ENCODE measurements at places on chromosomes 3 and 15.
A peak's percentile ranks its signal among the peaks of the same experiment; 100 is the strongest.

GRCh38 chr3:51622413-51622812 lies 48.6 kb upstream of the TEX264 start:
- DNase-seq: no peak

DNA sequence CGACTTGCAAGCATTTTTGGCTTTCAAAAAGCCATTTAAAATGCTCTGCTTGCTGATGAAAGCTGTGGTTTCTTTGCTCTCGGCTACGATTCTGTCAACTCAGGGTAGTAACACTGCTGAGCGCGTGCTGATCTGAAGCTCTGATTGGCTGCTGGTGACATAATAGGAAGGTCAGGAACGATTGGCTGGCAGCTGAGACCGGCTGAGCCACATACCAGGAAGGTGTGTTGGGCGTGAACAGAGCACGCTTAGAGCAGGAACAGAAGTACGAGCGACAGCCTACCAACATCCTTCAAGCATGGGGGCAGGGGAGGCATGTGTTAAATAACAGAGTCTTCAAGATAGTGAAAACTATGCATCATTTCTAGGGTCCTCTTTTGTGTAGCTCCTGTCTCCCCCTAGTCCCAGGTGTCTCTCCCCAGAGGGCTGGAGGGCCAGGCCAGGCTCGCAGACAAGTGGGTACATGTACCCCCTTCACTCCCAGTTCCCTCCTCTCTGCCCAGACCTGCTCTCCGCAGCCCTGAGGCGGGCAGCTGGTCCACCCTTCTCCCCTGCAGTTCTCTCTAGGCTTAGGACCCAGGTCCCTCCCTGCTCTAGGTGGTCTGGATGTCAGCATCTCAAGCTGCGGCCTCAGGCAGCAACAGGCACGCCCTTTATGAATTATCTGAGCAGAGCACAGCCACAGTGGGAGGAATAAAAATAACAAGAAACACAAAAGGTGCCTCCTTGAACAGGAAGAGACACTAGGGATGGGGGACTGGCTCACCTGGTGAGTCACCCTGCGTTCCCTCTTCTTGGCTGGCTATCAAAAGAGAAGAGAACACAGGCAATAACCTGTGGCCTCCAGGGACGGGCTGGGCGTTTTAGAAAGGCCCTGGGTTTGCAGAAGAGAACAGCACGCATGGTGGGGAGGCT lies 76.0 kb downstream of the TAMM41 start:
- peak; percentile 61 for DNase-seq

DNA sequence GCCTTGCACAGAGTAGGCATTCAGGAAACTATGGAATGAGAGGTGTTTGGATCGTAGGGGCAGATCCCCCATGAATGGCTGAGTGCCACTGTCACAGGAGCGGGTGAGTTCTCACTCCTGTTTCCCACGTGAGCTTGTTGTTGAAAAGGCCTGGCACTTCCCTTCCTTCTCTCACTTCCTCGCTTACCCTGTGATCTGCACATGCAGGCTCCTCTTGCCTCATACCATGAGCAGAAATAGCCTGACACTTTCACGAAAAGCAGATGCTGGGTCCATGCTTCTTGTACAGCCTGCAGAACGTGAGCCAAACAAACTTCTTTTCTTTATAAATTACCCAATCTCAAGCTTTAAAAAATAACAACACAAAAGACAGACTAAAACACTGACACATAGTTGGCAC lies 55.4 kb downstream of the AGBL1 start:
- DNase-seq: no peak

DNA sequence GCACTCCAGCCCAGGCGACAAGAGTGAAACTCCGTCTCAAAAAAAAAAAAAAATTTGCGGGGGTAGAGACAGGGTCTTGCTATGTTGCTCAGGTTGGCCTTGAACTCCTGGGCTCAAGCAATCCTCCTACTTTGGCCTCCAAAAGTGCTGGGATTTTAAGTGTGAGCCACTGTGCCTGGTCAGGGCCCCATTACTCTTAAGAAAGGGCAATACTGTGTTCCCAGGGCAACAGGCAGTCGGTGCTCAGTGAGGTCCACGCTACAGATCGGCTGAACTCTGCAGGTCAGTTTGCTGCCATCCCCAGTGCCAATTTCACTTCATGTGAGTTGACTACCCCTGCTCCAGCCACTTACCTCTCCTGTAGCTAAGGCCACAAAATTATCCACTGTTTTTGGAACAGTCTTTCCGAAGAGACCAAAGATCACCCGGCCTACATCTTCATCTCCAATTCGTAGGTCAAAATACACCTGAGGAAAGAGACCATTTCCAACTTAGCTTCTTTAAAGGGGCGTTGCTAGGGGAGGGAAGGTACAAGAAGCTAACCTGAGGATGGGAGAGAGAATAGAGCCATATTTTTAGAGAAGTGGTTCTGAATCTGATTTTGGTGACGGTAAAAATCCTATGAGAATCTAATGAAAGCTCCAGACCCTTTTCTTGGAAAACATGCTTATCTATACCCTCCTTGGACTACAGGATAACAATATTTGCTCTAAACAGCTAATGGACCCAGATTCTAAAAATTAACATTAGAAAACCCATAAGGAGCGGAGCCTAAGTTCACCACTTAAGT lies 939 bp downstream of the PPIB start:
- DNase-seq: no peak

DNA sequence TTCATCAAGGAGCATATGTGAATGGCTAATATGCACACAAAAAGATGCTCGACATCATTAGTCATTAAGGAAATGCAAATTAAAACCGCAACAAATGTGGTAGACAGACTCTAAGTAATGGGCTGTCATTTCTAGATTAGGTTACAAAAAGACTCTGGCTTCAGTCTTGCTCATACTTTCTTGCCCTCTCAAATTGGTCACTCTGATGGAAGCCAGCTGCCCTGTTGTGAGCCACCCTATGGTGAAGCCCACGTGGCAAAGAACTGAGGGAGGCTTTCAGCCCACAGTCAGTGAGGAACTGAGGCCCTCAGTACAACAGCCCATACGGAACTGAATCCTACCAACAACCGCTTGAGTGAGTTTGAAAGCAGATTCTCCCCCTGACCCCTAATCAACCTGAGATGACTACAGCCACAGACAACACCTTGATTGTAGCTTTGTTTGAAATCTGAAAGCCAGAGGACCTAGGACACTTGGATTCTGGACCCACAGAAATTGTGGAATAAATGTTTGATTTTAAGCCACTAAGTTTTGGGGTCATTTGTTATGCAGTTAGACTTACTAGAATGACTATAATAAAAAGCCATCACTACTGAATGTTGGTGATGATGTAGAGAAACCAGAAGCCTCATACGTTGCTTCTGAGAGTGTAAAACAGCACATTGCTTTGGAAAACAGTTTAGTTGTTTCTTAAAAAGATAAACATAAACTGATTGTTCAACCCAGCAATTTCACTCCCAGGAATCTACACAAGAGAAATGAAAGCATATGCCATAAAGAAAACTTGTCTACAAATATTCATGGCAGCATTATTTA lies 45.7 kb downstream of the EHHADH start:
- DNase-seq: no peak

DNA sequence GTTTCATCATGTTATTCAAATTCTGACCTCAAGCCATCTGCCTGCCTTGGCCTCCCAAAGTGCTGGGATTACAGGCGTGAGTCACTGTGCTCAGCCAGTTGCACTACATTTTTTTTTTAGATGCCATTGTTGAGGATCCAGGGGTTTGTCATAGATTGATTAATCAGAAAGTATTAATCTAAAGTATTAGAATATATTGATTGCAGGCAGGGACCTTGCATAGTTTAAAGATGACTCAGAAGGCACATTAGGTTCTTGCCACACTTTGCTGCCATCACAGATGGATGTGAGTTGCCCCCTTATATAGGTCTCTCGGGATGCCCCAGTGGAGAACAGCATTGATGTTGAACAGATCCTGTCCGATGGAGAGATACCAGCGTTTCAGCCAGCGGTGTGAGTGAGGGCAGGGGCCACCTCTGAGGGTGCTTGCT lies 41.1 kb downstream of the IGF1R start:
- no peak for DNase-seq

DNA sequence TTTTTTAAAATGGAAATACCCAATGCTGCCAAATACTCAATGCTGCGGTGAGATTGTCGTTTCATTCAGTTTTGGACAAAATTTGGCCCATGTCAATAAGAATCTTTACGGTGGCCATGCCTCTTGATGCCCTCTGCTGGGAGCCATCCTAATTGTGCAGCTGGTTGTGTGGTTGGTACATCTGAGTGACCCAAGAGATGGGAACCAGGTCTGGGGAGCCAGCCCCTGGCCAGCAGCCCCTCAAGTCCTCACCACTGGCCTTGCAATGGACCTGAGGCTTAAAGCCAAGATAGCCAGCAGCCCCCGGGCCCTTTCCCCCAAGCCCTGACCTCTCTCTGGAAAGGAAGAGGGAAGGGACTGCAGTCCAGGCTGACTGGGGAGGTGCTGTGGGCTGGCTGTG lies 36.4 kb upstream of the ESYT3 start:
- no peak for DNase-seq

GRCh38 chr3:32972482-32973146 lies 21.2 kb downstream of the CCR4 start:
- no peak for DNase-seq

DNA sequence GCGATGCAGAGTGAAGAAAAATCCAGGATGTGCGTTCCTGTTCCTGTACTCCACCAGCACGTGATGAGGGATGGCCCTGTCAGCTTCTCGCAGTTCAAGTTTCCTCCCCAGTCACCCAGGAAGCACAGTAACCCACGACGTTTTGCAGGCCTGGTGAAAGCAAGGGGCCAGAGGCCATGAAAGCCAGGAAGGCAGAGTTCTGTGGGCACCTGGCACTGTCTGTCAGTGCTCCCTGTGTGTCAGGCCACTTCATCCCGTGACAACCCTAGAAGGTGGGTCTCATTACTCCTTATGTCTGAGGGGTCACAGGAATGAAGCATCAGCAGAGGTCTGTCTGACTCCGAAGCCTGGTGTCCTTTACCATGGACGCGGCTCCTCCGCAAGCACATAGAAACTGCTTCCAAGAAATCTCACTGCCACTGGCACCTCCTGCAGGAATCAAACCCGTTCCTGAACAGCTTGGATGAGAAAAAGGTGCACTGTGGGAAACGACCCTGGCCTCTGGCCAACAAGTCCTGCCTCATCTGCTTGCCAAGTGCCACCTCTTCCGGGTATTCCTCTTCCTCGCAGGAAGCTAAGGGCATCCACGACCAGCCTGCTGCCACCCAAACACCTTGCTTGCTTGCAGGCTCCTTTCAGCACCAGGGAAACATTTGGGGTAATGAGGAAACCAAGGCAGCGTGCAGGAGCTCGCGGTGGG lies 14.6 kb downstream of the RAB43 start:
- DNase-seq: no peak

DNA sequence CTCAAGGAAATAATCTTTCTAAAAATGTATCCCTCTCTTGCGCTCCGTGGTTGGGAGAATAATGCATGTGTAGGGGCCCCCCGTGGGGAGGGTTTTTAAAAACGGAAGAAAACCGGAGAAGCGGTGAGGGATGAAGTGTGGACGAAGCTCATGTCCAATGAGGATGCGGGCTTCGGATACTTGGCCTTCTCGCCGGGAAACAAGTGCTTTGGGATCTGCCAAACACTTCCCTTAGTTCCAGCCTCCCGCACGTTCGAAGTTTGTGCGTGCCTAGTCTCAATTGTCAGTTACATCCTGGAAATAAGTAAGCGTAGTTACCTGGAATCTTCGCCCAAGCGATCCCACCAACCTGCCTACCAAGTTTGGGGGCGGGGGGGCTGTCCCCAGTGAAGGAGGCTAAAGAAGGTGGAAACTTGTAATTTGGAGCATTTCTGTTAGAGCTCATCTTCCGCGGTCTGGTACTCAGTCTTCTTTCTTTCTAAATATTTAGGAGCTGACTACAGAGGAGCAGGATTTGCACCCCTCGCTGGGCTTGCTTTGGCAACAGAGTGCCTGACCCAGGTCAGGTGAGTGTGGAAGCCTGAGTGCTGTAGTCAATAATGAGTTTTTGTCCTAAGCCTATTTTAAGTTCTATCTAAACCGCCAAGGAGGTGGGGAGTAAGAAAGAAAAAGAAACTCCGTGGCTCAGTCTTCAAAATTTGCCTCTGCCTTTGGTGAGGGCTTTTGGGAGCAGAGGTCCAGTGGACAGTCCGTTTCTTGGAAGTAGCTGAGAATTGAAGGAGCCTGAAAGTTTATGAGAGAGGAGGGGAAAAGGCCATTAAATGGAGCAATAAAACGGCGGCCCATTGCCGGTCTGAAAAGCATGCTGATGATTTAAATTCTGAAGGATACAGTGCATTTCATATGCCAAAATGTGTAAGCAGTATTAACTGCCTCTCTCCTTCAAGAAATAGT lies 1.1 kb downstream of the ITPR1 start:
- no peak for DNase-seq

DNA sequence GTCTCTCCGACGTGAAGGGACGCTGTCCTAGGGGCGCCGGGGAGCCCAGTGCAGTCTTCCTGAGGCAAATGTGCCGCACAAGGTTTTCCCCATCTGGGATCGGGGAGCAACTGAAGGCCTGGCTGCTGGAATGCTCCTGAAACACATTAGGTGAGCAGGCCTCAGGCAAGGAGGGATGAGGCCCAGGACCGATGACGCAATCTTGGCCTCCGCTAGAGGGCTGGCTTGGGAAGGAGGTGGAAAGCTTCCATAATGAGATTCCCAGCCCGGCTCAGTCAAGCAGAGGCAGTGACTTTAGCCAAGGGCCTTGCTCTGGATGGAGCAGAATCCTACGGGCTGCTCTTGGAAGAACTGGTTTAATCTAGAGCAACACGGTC lies 50.8 kb downstream of the CPN2 start:
- DNase-seq: no peak

- DNase-seq: peak; percentile 15
These were observed 722.9 kb upstream of the CFAP20DC start for GRCh38 chr3:59772416-59773408.

DNA sequence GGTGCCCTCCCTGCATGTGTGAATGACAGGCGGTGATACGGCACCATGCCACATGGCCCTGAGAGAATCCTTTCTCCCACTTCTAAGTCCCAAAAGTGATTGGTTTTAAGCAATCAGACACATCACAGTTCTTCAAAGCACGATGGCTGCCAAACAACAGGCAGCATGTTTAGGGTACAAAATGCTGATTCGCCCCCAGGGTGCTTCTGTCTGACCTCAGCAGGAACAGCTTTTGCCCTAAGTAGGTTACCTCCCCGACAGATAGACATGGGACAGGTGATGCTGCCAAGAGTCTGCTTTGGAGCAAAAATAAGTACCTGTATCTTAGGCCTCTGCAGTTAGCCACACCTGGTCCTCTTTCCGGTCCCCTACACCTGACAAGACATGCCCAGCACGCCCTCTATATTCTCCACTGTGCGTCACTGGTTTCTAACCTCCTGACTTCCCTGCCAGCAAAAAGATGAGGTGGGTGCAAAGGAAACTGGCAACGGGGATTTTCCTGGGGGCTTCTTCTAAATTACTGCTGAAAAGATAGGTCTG lies 549.8 kb downstream of the FOXP1 start:
- DNase-seq: no peak

GRCh38 chr3:190197346-190197763 lies 76.7 kb upstream of the P3H2 start:
- no peak for DNase-seq
